CD4-positive, alpha-beta T cell treated with Interleukin-21 for 1 hour (primary cell): ENCODE measurements at places on chromosomes 7 and 10.

DNA sequence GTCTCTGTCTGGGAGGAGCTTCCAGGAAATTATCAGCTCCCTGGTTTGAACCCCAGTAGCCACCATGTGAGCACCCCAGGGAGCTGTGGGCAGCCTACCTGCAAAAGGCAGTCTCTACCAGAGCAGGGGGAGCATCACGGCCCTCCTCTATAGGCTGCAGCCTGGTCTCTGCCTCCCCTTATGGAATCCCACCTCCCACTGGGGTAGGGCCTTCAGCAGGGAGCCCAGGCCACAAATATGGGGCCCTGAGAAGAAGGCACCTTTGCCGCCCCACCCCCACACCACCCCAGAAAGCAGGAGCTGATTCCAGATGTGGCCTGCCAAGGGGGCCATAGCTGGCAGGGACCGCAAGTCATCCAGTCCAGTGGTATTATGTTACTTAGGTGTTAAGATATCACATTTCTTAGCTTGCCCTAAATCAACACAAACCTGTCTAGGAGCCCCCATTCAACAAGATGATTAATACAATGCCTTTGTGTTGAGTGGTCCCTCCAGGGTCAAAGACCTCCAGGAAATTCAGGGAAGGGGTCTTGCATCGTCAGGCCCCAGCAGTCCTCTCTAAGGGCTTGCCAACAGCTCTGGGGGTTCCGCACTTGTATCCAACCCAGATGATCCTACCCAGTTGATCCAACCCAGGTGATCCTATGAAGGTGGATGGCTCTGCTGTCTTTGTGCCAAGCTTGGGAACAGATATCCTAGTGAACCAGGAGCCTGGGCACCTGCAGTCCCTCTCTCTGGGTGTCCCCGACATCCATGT is 114.9 kb downstream of the OAT start:
- no peak for DNase-seq

GRCh38 chr10:91140995-91141549 is 79.4 kb upstream of the PCGF5 start:
- DNase-seq = no peak

GRCh38 chr7:100126239-100126930 is 382 bp upstream of the MBLAC1 start:
- no peak for DNase-seq

- DNase-seq = no peak
Measured at GRCh38 chr10:58672845-58673244, 160.2 kb downstream of the BICC1 start.

DNA sequence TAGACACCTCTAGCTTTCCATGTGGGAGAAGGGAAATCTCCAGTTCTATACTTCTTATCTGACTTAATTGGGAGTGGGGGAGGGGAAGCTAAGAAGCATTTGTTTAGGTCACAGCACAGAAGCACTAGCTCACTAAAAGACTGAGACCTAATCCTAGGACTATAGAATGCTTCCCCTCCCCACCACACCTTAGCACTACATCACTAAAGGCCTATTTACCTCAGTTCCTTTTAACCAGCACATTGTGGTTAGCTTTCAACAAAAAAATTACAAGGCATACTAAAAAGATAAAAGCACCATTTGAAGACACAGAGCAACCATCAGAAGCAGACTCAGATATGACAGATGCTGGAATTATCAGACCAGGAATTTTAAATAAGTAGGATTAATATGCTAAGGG is 53.8 kb upstream of the ADRA2A start:
- DNase-seq = no peak

- DNase-seq = no peak
Measured at GRCh38 chr10:73097305-73097670, 622 bp upstream of the P4HA1 start.

DNA sequence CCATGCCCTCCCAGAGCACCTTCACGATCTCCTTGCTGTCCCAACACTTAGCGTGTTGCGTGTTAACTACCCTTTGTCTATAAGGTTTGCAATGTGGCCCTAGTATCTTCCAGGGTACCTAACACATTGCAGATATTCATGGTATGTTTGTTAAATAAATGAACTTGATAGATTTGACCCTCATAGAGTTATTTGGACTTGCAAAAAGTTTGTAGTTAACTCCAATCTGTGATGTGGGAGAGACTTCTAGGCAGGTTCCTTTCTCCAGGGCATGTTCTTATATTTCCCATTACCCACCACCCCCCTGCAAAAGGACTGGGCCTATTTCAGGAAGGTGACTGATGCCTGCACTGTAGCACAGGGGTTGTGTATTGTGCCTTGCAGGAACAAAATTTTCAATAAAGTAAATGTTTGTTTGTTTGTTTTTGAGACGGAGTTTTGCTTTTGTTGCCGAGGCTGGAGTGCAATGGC is 612 bp downstream of the HILPDA start:
- no peak for DNase-seq

GRCh38 chr7:127239814-127240213 is 12.9 kb downstream of the GRM8 start:
- DNase-seq = no peak

- DNase-seq = no peak
Measured at GRCh38 chr10:131843089-131843595, 57.7 kb upstream of the PPP2R2D start.

GRCh38 chr10:85645926-85646711 is 720.5 kb downstream of the GRID1 start:
- no peak for DNase-seq

DNA sequence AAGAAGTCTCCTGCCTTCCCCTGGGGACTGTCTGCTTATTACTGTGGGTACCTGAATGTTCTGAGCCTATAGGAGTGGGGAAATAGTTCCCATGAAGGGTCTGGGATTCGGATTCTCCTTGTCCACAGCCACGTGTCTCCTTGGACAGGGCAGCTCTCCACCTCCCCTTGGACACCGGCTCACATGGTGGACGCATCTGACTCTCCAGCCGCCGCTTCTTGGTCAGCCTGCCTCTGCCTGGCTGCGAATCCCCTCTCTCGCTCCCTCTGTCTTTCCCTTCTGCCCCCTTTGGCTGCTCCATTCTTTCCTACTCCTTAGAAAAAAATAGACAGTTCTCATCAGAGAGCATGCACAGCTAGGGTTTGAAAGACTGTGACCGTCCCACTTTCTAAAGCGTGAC is 46.9 kb downstream of the JAKMIP3 start:
- no peak for DNase-seq

- DNase-seq = no peak
Measured at GRCh38 chr7:81449105-81449504, 320.7 kb downstream of the HGF start.

- no peak for DNase-seq
Measured at GRCh38 chr10:71698737-71699136, 20.8 kb downstream of the C10orf105 start.

- no peak for DNase-seq
Measured at GRCh38 chr10:113390896-113391295, 162.0 kb upstream of the HABP2 start.

DNA sequence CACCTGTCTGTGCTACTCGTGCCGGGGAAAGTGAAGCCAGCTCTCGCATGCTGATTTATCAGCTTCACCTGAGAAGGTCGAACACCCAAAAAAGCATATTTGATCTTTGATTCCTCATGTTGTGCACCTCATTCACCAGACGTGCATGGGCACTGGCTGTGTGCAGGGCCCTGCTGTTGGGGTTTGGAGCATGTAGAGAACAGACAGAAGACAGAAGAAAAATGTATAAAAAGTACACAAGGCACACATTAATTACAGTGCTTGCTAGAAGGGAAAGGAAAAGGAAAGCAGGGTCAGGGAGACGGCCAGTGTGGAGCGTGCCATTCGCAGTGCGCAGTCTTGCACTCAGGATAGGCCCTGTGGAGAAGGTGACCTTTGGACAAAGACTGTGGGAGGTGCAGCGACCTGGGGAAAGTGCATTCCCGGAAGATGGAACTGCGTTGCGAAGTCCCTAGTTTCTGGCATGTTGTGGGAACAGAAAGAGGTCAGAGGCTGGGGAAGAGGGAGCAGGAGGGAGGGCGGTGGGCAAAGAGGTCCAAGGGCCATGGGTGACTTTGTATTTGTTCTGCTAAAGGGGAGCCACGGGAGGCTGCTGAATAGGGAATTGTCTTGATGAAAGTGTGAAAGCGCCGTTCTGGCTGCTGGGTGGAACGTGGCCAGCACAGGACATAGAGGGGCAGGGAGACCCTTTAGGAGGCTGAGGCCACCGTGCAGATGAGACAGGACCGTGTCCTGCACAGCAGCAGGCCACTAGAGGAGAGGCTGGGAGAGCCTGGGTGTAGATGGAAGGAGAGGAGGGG is 232.8 kb downstream of the GLRX3 start:
- DNase-seq = no peak

DNA sequence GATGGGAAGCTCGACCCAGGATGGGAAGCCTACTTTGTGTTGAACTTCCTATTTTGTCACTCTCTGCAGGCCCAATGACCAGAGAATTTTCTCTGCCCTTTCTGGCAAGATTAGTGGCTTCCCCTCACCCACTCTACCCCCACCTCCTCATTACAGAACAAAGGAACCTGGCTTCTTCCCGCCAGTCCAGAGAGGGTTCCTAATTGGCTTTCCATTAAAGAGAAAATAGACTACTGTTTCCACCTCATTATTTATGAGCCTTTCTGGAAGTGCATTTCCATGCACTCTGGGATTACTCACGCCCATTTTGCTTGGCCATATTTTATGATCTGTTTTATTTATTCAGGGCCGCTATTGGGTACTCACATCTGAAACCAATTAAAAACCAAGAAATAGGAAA is 94.9 kb upstream of the TCF7L2 start:
- DNase-seq = no peak
